RWPE2 (cell line): ENCODE measurements at places on chromosomes 2 and 18.

DNA sequence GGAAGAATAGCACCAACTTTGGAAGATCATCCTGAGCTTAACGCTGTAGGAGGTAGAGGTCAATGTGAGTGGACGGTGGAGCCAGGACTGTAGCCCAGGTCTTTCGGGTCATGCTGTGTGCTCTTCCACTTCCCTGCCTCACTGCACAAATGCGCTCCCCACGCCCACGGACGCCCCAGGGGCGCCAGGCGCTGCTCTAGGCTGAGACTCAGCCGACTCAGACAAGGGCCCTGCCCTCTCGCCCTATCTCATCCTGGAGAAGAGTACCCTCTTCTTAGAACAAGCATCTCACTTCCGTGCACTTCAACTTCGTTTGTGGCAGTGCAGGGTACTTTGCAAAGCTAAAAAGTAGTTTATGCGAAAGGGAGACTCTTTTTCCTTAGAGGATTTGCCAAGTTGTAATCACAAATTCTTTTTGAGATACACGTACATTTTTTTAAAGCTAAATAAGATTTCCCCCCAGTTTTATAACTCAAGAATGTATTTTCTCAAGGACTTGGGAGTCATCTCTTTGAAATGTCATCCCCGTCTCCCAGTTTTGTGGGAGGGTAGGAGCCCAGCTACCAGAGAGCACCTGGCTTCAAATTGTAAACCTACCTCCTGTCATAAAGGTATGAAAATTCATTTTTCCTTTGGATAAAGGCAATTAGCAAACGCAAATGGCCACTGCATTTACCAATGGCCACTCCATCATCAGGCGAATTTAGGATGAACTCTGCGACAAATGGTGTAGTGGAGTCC is 1.2 kb upstream of the PRELID3A start:
- no peak overlapping the region for H3K27ac ChIP-seq
- H3K36me3 ChIP-seq = no peaks in the 10 kb centered on the region
- peaks cover 19% of the 10 kb centered on the region for H3K4me1 ChIP-seq
- H3K27me3 ChIP-seq = no peaks in the 10 kb centered on the region
- no peak overlapping the region for H3K4me3 ChIP-seq

DNA sequence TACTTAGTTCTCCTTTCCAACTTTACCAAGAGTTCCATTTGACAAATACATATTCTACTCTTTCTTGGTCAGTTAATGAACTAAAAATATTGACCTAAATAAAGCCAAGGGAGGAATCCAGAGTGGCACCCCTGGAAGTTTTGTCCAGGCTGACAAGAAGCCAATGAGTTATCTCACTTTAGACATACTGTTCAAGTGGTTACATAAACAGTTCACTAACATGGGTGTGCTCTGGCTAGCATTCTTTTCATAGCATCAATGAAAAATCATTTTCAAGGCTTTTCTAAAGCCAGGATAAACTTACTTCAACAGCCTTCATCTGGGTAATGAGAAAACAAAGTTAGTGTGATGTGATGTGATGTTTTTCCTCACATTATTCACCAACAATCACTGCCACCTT is 649.4 kb downstream of the TDRD15 start:
- no peak overlapping the region for H3K27ac ChIP-seq
- H3K4me3 ChIP-seq = no peak overlapping the region
- no peaks in the 10 kb centered on the region for H3K27me3 ChIP-seq
- no peaks in the 10 kb centered on the region for H3K36me3 ChIP-seq
- H3K4me1 ChIP-seq = no peaks in the 10 kb centered on the region
- DNase-seq = no peak

GRCh38 chr2:240806006-240806405 is 14.0 kb downstream of the KIF1A start:
- H3K4me1 ChIP-seq = no peaks in the 10 kb centered on the region
- DNase-seq = no peak
- H3K4me3 ChIP-seq = no peak overlapping the region
- no peaks in the 10 kb centered on the region for H3K36me3 ChIP-seq
- H3K27me3 ChIP-seq = peaks cover 31% of the 10 kb centered on the region
- no peak overlapping the region for H3K27ac ChIP-seq

DNA sequence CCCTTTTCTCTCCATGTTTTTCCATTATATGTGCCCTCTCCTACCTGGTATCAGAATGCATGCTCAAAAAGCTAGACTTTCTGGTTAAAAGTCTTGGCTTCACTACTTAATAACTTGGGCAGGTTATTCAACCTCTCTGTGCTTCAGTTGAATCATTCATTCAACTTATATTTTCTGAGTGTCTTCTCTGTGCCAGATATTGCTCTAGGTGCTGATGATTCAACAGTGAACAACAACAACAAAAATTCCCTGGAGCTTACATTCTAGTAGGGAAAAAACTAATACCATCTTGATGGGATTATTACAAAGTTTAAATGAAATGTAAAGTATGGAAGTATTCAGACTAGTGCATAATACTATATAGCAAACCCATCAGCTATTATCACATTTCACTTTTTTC is 55.2 kb downstream of the SOS1 start:
- H3K4me3 ChIP-seq = no peak overlapping the region
- peaks cover 13% of the 10 kb centered on the region for H3K4me1 ChIP-seq
- no peak for DNase-seq
- H3K27me3 ChIP-seq = no peaks in the 10 kb centered on the region
- H3K27ac ChIP-seq = no peak overlapping the region

DNA sequence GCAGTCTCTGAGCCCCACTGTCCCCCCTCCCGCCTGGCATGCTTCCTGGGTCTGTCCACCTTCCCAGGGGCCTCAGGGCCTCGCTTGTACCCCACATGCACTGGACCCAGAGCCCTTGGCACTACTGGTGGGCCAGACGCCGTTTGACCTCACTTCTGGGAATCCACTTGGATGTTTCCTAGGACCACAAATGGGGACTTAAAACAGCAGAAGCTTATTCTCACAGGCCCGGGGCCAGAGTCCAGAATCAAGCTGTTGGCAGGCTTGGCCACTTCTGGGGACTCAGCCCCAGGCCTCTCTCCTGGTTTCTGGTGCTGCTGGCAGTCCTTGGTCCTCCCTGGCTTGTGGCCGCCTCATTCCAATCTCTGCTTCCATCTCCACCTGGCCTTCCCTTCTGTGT is 19.6 kb downstream of the ANO7 start:
- H3K4me3 ChIP-seq = no peak overlapping the region
- no peaks in the 10 kb centered on the region for H3K36me3 ChIP-seq
- no peaks in the 10 kb centered on the region for H3K4me1 ChIP-seq
- H3K27me3 ChIP-seq = no peaks in the 10 kb centered on the region
- no peak overlapping the region for H3K27ac ChIP-seq
- DNase-seq = no peak
